NT2/D1 (cell line): ENCODE measurements at places on chromosomes 5 and 9.

GRCh38 chr5:57524348-57525060, 41.9 kb upstream of the ACTBL2 start:
- no peak for DNase-seq

DNA sequence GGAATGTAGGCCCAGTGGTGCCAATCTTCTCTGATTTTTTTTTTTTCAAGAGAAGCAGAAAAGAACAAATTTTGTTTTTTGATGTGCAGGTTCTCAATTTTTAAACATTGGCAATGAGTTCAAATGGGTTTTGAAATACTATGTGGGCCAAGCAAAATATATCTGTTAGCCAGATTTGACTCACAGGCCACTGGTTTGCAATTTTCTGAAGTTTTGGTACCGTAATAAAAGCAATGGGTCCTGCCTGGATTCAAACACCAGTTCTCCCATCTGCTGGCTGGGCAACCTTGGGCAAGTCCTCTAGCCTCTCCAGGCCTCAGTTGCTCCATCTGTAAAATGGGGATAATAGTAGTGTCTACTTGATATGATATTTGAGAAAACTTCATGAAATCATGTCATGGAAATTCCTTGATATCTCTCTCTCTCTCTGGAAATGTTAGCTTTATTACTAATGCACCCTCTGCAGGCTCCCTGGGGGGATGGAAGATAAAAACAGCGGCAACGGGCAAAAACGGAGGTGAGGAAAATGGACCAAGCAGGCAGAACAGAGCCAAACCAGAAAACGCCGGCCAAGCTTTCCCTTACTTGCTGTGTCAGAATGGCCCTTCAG, 63.4 kb downstream of the SMIM23 start:
- no peak for DNase-seq

- DNase-seq: no peak
Observed at GRCh38 chr9:112311497-112311896, 21.9 kb downstream of the PTBP3 start.

GRCh38 chr5:9230355-9230754, 315.5 kb downstream of the SEMA5A start:
- no peak for DNase-seq

- no peak for DNase-seq
Observed at GRCh38 chr9:2729003-2729402, 11.7 kb downstream of the KCNV2 start.

DNA sequence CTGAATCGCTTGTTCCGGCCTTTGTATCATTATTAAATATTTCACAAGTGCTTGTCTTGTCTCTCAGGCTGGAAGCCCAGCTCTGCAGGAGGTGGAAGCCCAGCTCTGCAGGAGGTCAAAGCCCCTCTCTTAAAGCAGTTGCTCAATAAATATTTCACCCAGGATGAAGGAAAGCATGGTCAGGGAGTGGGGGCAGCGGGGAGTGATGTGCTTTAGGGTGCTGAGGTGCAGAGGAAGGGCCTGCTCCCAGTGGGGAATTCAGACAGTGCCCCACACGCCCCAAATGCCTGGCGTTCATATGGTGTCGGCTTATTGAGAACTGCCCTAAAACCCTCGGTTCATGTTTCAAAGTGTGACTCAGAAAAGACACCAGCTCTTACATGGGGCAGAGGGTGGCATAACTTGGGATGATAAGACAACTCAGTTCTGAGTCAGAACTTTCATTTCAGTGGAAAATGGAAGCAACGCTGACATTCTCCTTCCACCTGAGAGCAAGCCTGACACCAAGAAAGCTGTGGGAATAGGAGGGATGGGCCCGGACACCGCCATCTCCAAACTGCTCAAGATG, 114.3 kb upstream of the DAP start:
- DNase-seq: no peak

DNA sequence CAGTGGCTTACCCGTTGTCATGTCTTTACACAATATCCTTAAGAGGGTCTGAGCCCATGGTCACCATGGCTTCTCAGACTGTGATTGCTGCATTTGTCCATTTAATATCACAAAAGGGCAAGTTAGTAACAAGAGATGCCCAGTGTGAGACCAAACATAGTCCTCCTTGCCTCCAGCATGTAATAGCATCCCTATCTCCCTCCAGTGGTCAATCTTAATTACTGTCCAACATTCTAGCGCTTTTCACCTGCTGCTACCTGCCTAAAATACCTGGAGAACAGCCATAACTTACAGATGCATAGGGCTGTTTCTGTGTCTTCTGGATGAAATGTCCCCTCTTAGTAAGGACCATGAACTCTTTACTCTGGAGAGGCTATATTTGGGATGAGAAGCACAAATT, 267.2 kb upstream of the DAB2 start:
- DNase-seq: no peak

DNA sequence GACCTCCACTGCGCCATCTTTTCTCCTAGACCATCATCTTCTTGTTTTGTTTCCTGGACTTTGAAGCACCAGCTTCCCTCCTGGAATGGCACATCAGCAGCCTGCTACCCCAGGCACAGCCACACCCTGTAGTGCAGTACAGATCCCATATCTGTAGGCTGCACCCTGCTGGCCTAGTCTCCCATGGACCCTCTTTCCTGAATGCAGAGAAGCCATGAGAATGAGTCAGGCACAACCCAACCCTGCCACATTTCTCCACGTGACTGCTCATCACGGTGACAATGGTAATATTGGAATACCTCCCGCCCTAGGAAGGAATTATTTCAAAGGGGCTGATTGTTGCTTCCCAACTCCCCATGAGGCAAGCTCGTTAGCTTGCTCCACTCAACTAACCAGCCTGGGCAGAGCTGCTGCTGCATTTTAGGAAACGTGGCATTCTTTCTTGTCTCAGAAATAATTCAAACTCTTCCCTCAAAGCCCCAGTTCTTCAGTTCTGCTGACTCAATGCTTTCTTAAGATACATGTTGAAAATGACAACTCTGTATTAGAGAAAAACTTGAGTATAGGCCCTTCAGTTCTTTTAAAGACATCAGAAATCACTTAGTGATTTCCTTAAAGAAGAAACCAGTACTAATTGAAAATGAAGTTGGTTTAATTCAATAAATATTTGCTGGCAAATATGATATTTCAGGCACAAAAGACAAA, 328.1 kb downstream of the MLLT3 start:
- DNase-seq: no peak

DNA sequence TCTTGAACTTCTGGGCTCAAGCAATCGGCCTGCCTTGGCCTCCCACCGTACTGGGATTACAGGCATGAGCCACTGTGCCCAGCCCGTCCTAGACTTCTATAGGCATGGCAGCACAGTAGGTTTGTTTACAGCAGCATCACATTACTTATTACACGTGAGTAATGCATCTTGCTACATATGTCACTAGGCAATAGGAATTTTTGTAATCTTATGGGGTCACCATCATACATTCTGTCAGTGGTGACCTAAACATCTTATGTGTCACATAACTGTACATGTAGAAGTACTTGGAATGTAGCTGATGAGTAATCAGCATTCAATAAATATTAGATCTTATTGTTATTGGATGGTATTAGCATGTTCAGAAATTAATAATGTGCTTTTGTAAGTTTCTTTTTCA, 22.9 kb upstream of the ABCA1 start:
- DNase-seq: no peak

DNA sequence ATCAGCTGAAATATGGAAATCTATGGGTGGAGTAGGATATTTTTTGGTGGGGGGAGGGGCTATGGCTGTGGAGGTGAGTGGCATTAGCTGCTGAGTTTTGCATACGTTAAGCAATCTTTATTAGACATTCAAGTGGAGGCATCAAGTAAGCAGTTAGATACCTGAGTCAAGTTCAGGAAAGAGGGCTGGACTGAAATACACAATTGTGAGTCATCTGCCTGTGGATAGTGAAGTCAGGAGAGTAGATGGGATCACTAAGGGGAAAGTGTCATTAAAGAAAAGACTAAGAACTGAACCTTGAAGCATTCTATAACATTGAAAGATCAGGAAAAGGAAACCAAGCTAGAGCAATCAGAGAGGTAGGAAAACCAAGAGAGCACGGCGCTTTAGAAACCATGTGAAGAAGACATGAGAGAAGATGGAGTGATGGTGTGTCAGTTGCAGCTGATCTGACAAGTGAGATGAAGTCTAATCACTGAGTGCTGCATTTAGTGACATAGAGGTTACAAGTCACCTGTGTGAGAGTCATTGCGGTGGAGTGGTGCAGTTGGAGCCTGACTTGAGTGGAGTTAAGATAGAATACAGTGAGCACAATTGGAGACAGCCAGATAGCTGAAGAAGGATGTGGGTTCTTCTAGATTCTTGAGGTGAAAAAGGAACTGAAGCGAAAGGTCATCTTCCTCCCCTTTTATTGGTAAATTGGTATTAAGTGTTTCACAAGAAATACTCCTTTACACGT, 88.7 kb downstream of the PIP5K1B start:
- no peak for DNase-seq
